CD4-positive, alpha-beta T cell treated with Interleukin-1 beta for 1 hour (primary cell): ENCODE measurements at places on chromosomes 3 and 15.

- DNase-seq, result no peak
Measured at GRCh38 chr3:94525043-94525442, 462.2 kb downstream of the NSUN3 start.

DNA sequence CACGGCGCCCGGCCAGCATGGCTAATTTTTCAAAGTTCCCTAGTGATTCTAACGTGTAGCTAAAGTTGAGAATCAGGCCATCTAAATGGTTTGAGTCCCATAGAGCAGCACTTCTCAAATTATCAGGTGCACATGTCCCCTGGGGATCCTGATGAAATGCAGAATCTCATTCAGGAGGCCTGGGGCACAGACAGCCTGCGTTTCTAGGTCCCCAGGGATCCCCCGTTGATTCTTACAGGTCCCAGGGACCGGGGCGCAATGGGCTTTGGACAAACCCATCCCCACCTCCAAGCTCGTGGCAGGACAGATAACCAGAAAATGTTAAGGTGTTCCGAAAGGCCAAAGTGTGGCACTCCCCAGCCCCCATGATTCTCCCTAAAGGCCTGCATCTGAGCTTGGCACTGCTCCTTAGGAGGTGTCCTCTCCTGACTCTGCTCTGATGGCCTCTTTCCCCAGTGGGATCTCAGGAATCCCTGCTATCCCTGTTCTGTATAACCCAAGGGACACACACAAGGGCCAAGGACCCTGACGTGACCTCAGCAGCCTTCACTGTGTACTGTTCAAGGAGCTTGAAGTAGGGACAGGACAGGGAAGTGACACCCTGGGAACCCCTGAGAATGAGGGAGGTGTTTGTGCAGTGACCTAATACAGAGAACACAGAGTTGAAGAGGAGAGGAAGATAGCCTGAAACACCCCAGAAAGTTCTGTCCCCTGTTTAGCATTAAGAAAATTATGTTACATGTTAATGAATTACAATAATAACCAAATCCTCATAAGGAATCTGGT lies 8.0 kb downstream of the LRRK1 start:
- DNase-seq, result peak; percentile 32

- DNase-seq, result no peak
Measured at GRCh38 chr3:8983591-8983990, 20.3 kb upstream of the RAD18 start.

- DNase-seq, result no peak
Measured at GRCh38 chr3:111924283-111924682, 54.5 kb upstream of the ABHD10 start.

- no peak for DNase-seq
Measured at GRCh38 chr3:71447197-71447596, 136.3 kb downstream of the FOXP1 start.

DNA sequence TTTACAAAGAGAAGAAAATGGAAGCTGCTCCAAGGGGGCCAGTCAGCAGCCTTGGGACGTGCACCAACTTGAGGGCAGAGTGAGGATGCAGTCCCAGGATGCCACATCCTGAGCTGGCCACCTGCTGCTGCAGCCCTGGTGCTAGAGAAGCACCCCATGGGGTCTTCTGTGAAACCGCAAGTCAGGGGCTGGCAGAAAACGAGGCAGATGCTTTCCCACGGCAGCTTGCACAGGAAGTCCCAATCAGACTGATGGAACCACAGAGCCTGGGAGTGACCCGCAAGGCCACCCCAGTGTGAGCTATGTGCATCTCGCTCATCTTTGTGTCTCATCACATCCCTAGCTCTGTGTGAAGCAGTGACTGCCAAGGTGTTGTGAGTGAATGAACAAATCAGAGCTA lies 76.5 kb downstream of the NUP210 start:
- DNase-seq, result peak; percentile 9

DNA sequence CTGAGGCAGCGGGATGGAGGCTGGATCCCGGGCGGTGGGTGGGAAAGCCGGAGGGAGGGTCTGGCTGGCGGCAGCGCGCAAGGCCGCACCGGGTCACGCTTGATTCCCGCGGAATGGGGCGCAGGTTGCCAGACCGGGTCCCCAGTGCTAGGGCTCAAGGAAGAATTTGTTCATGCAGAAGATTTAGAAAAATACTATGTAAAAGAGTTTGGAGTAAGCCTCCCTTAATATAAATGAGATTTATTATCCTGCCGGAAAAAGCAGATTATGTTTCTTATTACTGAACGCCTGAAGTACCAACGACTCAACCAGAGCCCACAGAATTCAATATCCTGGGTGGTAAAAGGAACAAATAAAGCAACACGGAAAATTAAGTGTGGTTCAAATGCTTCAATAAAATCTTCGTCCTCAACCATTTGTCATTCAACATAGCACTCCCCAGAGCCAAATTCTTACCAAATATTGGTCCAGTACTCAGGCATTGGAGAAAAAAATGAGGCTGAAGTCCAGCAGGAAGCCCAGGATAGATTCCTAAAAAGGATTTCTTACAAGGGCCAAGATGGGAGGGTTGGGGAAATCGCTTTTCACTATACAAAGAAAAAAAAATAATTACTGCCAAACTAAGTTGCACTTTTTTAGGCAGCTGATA lies 1.2 kb upstream of the ZBTB20 start:
- DNase-seq, result no peak

DNA sequence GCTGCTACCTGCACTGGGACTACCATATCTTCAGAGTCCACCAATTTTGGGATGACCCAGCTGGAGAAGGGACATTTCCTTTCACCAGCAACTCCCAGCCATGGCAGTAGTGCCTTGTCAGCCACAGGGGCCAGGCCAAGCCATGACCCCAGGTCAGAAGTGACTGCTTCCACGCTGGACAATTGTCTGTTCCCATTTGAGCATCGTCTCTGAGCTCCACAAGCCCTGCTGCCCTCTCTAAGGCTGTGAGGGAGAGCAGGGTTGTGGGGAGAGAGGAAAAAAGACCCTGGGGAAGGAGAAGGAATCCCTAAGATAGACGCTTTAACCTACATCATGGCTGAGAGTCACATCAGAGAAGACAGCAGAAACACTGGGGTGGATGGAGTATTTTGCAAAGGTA lies 7.4 kb upstream of the RARRES1 start:
- no peak for DNase-seq

GRCh38 chr3:149648525-149648924 lies 9.3 kb downstream of the WWTR1 start:
- no peak for DNase-seq

DNA sequence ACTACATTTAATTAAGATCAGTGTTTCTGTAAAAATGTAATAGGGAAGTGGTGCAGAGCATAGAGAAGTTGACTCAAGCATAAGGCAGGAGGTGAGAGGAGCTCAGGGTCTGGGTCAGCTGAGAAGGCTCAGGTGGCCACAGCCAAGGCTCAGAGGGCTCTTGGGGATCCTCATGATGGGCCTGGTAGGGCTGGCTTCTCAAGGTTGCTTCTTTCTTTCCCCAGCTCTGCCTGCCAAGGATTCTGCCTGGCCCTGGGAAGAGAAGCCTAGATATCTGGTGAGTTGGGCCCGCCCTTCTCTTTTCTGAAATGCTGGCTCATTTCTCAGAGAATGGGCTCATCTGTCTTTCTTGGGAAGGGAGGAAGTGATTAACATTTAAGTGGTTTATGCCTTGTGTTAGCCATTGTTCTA lies 6.5 kb downstream of the ZNF589 start:
- DNase-seq, result no peak

DNA sequence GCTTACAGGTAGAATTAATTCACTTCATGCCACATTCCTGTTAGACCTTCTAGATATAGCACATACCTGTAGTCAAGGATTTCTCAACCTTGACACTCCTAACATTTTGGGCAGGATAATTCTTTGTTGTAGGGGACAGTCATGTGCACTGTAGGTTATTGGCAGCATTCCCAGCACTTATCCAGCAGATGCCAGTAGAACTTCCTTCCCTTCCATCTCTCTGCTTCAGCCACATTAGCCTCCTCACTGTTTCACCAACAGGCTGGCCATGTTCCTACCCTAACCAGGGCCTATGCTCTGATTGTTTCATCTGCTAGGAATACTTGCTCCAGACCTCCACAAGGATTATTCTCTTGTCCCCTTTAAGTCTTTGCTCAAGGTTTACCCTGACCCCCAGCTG lies 68.0 kb upstream of the STAC start:
- DNase-seq, result no peak

- DNase-seq, result no peak
Measured at GRCh38 chr3:17770682-17771081, 28.3 kb upstream of the TBC1D5 start.

DNA sequence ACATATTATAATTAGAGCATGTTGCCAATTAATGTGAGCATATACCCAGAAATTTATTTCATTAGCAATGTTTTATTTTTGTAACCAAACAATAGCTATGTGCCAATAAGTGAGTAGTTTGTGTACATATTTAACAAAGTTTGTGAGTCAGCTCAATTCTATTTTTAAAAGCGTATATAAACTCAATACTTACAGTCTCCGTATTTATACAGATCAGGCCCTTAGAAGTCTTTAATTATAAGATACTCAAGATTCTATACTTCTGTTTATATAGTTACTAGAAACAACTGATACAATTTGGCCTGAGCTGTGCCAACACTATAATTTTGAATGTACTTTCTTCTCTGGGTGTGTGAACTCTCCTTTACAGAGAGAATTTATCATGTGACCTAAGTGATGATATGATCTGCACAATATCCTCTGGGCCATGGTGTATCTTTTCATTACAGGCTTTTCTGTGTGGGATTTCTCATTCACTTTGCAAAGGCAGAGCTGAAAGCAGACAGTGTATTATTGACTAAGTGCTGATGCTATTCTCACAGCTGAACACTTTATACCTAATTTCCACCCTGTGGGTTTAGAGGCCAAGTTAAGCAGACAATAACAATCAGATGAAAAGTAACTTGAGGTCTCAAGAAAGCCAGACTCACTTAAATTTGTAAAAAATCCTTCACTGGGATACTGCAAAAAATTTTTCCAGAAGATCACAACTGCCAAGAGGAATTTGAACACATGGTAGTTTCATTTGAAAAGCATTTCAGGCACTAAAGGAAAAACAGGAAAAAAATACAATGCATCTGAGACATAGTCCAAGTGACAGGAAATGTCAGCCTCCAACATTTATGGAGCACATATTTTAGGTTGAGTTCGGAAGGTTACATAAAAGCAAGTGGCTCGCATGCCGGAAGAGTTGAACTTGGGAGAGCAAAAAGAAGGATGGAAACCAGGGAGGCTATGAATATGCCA lies 277.9 kb upstream of the SEMA6D start:
- DNase-seq, result no peak

DNA sequence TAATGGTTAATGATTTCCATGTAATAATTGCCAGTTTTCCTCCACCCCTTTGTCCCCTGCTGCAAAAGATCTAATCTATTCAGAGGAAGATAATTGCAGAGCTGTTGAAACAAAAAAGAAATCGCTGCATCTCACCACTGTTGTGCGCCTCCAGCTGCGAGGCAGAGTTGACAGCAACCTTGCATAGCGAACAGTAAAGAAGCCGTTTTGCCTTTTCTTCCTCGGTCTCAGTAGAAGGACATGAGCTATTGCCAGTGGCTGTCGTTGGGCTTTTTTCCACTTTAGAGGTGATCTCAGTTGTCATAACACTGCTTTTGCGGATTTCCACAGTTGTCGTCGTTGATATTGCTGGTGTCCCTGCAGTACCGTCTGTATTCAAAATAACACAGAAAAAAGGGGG lies 314.2 kb downstream of the ZNF385D start:
- no peak for DNase-seq

GRCh38 chr3:64878362-64878761 lies 190.6 kb upstream of the ADAMTS9 start:
- no peak for DNase-seq

- no peak for DNase-seq
Measured at GRCh38 chr3:136621628-136622027, 130.6 kb downstream of the STAG1 start.

GRCh38 chr3:76933245-76933644 lies 106.7 kb upstream of the ROBO2 start:
- DNase-seq, result no peak

- peak; percentile 31 for DNase-seq
Measured at GRCh38 chr3:156674911-156675829, 780 bp downstream of the TIPARP start.

GRCh38 chr3:144177649-144178048 lies 206.0 kb downstream of the DIPK2A start:
- no peak for DNase-seq

- no peak for DNase-seq
Measured at GRCh38 chr3:73115806-73116205, 54.3 kb downstream of the EBLN2 start.

DNA sequence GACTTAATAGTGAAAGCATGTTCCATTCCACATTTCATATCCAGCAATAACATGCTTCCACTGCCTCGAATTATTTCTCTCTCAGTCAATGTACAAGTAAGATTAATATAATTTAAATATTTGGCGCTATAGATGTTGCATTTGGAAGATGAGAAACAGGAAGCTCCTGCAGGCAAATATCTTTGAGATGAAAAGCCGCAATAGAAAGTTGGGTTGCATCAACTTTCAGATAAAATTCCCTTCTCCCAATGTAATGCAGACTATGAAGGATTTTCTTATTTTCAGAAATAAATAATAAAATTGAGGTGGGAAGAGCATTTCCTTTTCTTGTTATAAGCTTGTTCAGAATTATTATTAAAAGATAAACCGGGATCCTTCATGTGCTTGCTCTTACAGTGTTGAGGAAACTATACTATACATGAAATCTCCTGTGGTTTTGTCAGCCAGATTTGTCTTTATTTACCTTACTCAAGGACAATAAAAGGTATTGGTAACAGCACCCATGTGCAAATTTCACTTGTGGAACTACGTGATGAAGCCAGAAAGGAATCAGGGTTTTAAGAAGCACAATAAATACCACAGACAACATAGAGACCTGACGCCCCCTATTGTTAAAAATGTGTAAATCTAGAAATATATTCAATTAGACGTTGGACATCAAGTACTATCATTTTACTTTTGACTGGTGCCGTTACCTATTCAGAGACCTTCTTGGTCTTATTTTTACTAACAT lies 307.0 kb downstream of the ARPP21 start:
- no peak for DNase-seq

- no peak for DNase-seq
Measured at GRCh38 chr3:150149651-150150051, 179.0 kb upstream of the PFN2 start.

DNA sequence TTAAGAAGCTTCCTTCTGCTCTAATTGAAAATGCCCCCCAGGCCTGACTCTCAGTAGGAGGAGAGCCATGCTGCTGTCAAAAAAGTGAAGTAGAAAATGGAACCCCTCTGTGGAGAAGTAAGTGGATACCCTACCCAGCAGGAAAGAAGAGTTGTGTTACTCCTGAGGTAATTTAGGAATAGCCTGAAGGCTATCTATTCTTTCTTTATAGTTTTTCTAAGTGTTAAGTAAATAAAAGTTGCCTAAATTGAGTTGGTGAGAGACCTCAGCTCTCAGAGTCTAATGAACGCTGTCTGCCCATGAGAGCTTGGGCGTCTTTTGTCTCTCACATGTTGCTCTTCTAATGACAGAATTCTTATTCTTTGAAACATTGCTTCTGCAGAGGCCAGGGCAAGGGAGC lies 116.2 kb downstream of the NSUN3 start:
- no peak for DNase-seq

DNA sequence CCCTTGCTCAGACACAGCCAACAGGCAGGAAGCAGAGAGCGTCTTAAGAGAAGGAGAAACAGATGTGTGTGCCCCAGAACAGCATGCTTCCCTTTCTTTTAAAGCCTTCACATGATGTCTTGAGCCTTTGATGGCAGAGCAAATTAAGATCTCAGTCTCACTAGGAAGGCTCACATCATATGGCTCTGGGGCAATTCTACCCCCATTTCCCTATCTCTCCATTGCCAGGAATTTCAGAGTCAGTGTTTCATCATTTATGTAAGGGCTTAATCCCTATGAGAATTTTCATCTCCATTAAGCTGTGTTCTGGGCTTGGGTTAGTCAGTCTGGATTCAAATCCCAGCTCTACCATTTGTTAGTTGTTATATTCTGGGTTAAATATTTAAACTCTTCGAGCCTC lies 41.4 kb upstream of the GLCE start:
- DNase-seq, result no peak
